Activated gamma-delta T cell treated with Interleukin-2 at 50 U/mL for 16 hours (primary cell): ENCODE measurements at places on chromosomes 12 and 14.

- DNase-seq: no peak
Observed at GRCh38 chr12:1523046-1523445, 71.3 kb downstream of the FBXL14 start.

DNA sequence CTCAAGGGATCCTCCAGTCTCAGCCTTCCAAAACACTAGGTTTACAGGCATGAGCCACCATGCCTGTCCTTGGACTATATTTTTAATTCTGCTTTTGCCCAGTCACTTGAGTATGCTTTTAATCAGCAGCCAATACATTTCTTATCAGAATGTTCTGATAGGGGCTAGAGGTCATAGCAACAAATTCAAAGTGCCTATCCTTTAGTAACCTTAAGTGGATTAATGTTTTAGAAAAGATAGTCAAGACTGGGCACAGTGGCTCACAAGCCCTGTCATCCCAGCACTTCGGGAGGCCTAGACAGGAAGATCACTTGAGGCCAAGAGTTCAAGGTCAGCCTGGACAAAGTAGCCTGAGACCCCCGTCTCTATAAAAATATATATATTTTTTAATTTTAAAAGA, 37.1 kb downstream of the CKB start:
- DNase-seq: no peak

DNA sequence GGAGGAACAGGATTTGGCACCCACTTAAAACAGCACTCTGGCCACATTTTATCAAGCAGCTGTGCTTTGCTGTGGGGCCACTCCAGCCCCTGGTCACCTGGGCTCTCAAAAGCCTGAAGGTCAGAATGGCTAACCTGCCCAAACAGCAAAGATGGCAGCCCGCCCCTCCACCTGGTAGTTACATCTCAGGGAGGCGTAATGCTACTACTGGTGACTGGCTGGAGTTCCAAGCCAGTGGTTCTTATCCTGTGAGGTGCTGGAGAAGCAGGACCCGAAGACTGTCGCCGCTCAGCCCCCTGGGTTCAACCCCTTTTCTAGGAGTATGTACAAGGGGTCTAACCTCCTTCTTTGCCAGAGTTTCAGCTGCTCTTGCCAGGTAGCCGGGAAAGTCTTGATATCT, 467.4 kb upstream of the FOXG1 start:
- no peak for DNase-seq

DNA sequence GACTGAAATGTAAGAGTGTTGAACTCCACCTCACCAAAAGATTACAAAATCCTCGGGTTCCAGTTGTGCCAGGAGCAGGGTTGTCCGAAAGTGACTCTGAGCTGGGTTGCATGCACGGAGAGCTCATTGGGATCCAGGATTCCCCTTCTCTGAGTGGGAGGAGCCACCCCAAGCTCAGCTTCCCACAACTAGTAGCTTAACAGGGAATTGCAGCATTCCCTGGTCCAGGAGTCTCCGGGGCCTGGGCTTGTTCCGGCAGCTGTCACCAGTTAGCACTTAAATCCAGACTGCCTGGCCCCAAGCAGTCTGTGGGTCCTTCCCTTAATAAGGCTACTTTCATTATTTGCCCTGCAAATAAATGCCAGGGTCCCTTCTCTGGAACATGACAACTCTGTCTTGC, 50.1 kb downstream of the CD9 start:
- DNase-seq: no peak

GRCh38 chr14:52031781-52032180, 37.1 kb downstream of the NID2 start:
- DNase-seq: no peak

DNA sequence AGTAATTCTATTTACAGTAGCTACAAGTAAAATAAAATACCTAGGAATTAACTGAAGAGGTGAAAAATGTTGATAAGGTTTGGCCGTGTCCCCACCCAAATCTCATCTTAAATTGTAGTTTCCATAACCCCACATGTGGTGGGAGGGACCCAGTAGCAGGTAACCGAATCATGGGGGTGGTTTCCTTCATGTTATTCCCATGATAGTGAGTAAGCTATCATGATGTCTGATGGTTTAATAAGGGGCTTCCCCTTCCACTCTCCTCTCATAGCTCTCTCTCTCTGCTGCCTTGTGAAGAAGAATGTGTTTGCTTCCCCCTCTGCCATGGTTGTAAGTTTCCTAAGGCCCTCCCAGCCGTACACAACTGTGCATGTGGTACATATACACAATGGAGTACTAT, 1170.7 kb downstream of the BCL11B start:
- DNase-seq: no peak

DNA sequence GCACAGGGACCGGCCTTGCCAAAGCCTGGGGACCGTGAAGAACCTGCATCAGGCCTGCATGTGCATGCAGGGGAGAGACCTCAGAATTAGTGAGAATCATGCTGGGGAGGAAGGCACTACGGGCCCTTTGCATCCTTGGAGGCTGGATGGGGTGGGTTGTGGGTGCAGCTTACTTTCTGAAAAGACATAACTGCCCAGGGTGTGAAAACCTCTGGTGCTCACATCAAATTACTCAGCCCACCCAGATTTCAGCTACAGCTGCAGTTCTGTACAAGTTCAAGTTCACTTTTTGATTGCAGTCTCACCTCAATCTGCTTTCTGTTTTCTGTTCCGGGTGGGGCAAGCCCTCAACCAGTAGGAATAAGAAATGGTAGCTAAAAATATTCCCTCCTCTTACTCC, 130.6 kb downstream of the SLC15A4 start:
- peak; percentile 21 for DNase-seq

DNA sequence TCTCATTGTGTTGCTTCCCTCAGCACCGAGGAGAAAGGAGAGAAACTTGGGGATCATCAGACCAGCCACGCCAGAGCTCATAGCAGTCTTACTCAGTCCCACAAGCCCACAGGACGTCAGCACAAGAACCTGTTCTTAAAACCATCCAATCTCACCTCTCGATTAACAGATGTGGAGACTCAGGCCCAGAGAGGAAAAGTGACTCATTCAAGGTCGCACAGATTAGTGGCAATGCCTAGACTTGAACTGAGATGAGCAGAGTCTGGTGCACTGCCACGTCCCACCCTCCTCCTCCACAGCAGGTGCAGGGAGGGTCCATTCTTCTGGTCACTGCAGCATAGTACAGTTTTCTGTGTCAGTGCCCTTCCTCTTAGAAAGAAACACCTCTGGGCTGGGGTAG, 154.9 kb upstream of the PZP start:
- no peak for DNase-seq

GRCh38 chr12:58860788-58861240, 59.5 kb downstream of the LRIG3 start:
- DNase-seq: no peak

GRCh38 chr14:52052288-52052943, 16.4 kb downstream of the NID2 start:
- DNase-seq: no peak

GRCh38 chr12:123949770-123950165, 22.9 kb downstream of the CCDC92 start:
- no peak for DNase-seq

- DNase-seq: no peak
Observed at GRCh38 chr12:26499979-26500640, 304.7 kb downstream of the SSPN start.

- DNase-seq: no peak
Observed at GRCh38 chr14:31084385-31084784, 58.2 kb upstream of the STRN3 start.

- DNase-seq: no peak
Observed at GRCh38 chr14:21653331-21653885, at the start of gene OR4E2. TSS of gene OR4E2 (plus strand) at chr14:21653835. CDS start at chr14:21665083, 11,248 bp downstream.

GRCh38 chr12:130434560-130434959, 96.9 kb downstream of the PIWIL1 start:
- no peak for DNase-seq

DNA sequence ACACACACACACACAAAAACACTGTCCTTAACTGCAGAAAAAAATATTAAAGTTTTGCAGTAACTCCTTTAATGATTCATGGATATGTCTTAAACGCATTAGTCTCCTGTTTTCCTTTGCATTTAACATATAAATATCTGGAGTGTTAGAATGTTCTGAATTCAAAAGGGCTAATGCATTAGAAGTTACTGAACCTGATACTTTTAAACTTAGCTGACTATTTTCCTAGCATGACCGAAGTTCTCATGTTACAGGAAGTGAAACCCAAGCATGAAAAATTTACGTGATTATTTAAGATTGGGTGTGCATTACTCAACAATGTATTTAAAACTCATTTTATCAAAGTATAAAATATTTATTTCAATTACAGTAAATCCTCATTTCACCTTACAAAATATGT, 791.2 kb downstream of the FLRT2 start:
- DNase-seq: no peak

DNA sequence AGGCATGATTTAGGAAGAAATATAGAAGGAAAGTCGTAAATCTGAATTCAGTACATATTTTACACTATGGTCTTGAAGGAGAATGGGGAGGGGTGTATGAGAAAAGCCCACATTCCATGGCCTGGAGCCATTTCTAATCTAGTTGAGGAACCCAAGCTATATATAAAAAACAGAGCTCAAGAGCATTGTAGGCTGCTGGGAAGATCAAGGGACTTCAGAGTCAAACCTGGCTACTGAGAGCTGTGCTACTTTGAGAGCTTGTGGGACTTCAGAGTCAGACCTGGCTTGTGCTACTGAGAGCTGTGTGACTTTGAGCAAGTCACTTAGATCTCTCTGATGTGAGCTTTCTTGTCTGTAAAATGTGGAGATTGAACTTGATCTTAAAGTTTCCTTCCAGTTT, 58.7 kb downstream of the TBK1 start:
- DNase-seq: no peak

DNA sequence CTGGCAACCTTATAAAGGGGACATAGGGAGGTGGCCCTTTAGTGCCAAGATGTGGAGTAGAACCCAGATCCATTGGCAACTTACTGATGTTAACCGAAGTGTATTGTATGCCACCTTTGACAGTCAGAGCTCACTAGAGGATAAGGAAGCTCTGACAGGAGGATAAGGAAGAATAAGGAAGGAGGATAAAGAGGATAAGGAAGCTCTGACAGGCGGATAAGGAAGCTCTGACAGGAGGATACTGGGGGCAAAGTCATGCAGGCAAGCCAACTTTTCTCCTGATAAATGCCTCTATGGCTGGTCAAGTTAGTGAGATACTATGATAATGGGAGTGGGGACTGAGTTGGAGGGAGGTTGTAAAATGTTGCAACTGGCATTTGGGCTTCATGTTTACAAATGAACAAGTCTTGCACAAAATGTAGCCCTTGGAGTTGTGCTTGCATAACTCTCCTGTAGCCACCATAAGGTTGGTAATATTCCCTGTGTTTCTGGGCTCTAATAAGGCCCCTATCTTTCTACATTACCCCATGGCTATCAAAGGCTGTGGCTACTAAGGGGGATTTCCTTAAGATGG, 17.7 kb upstream of the DHRS2 start:
- no peak for DNase-seq

- DNase-seq: no peak
Observed at GRCh38 chr14:60773558-60773957, 39.0 kb downstream of the MNAT1 start.

- no peak for DNase-seq
Observed at GRCh38 chr12:120000556-120000955, 11.5 kb downstream of the BICDL1 start.

- no peak for DNase-seq
Observed at GRCh38 chr14:34965912-34966311, 16.9 kb upstream of the SRP54 start.

DNA sequence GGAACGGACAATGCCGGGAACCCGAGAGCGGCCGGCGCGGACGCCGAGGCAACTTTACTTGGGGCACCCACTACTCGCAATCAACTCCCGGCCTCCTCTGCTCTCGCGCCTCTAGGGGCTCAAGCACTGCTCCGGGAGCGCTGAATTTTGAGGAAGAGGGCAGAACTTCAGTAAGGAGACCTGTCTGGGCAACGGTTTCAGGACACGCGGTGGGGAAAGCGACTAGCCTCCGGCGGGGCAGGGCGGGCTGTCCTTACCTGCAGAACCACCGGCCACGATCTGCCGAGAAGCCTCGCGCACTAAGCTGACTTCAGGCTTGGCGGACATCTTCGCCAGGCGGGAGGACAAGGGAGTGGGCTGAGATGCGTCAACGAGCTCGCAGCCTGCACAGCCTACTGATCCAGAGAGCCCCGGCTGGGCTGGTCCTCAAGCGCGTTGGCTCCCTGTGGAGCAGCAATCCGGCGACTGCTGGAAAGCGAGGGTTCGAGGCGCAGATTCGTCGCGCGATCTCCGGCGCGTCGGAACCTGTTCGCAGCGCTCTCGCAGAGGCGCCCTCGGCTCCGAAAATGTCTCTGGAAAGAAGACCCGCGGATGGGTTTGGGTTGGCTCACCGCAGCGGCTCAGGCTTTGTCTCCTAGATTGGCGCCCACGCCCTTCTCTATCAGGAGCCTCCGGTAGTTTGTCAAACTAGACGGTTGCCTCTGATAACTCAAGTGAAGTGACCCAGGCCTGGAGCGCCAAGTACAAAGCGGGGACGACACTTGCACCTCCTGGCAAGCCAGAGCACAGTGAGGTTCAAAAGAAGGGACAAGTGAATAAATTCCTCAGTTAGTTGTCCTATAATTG, at the start of gene SLC25A21:
Gene SLC25A21, minus strand, starts transcription at position 583 of the 846 bp plus-strand sequence.
- DNase-seq: no peak

DNA sequence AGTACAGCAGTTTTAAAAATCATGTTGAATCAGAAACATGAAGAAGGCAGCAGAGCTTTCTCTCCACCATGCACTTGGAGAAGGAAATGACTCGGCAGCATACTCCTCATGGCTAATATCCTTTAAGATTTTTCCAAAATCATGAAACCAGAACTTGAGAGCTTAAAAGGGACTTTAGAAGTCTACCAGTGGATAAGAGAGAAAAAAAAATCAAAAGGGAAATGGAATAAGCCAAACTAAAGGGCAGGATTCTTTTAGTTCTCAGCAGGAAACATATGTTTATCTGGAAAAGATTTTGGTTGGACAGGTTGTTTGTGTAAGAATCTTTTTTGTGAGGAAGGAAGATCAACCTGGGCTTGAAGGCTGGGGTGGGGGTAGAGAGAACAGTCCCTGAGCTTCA, 111.8 kb downstream of the PRKCH start:
- DNase-seq: no peak
